H9 (cell line): ENCODE measurements at places on chromosomes 4 and X.

DNA sequence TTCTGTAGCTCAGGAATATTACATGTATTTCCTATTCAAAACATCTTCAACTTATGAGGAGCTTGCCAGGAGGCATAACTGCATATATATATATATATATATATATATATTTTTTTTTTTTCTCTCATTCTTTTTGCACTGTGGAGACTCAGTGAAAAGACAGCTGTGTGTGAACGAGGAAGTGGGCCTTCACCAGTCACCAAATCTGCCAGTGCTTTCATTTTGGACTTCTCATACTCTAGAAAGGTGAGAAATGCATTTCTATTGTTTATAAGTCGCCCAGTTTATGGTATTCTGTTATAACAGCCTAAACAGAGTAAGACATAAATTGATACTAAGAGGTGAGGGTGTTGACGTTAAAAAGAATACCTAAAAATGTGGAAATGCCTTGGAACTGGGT, 710.6 kb downstream of the TRAM1L1 start:
- no peaks in the 10 kb centered on the region for H3K4me1 ChIP-seq
- no peak for DNase-seq
- no peak overlapping the region for H3K27ac ChIP-seq
- H3K27me3 ChIP-seq = no peaks in the 10 kb centered on the region
- H3K36me3 ChIP-seq = no peaks in the 10 kb centered on the region

- DNase-seq = no peak
- H3K27ac ChIP-seq = no peak overlapping the region
- no peaks in the 10 kb centered on the region; the same call in 2 of the 3 replicates for H3K36me3 ChIP-seq
- H3K4me1 ChIP-seq = no peaks in the 10 kb centered on the region
- H3K27me3 ChIP-seq = no peaks in the 10 kb centered on the region; the same call in 1 of the 2 replicates
- H3K4me3 ChIP-seq = no peak overlapping the region
These were observed 122.9 kb upstream of the FMR1 start for GRCh38 chrX:147788641-147789350.

GRCh38 chr4:146637621-146638332, 916 bp upstream of the POU4F2 start:
- peaks cover 81% of the 10 kb centered on the region for H3K27me3 ChIP-seq
- peak; percentile 49 for DNase-seq
- H3K36me3 ChIP-seq = no peaks in the 10 kb centered on the region
- H3K27ac ChIP-seq = no peak overlapping the region

DNA sequence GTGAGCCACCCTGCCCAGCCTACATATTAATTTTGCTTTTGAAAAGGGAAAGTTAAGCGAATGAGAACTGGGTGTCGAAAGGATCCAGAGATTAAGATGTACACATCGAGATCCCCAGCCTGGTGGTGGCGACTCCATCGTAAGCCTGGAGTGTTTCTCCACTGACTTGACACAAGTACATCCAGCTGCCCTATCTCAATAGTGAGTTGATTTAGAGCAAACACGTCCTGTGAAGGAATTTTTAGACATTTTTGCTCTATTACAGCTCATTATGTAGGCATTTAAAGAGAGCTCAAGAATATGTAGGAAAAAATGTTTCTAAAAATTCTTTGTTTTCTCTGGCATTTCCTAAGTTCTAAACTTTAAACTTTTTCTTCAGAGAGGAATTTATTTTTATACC, 11.7 kb upstream of the CLDN34 start:
- H3K27ac ChIP-seq = no peak overlapping the region
- DNase-seq = no peak
- no peaks in the 10 kb centered on the region for H3K4me1 ChIP-seq
- H3K4me3 ChIP-seq = no peak overlapping the region
- H3K27me3 ChIP-seq = no peaks in the 10 kb centered on the region
- peaks cover 29% of the 10 kb centered on the region for H3K36me3 ChIP-seq

DNA sequence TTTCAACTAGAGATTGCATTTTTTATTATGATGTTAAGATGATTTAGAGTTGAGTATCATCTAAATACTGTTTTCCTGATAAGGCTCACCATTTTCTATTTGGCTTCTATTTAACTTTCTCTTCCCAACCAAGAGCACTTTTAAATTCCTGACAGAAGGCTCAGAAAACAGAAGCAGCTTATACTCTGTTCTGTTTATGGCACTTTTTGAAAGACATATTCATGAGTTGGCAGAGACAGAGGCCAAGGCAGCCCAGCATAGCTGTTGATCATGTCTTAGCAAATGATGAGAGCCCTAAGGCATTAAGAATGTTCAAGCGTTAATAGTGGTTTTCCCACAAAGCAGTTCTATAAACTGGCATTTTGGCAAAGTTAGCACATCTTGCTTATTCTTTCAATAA, 330.3 kb downstream of the TRAM1L1 start:
- H3K27ac ChIP-seq = no peak overlapping the region
- no peak overlapping the region for H3K4me3 ChIP-seq
- no peak for DNase-seq

GRCh38 chr4:120291541-120291940, 224.9 kb upstream of the MAD2L1 start:
- no peak overlapping the region for H3K4me3 ChIP-seq
- no peaks in the 10 kb centered on the region for H3K4me1 ChIP-seq
- DNase-seq = no peak
- no peaks in the 10 kb centered on the region for H3K36me3 ChIP-seq
- no peak overlapping the region for H3K27ac ChIP-seq

- no peak overlapping the region for H3K4me3 ChIP-seq
- no peaks in the 10 kb centered on the region for H3K27me3 ChIP-seq
- H3K4me1 ChIP-seq = no peaks in the 10 kb centered on the region
- H3K27ac ChIP-seq = no peak overlapping the region
- DNase-seq = no peak
These were observed 9.3 kb upstream of the SMIM20 start for GRCh38 chr4:25904748-25905082.

- peak; percentile 39 for DNase-seq
- no peaks in the 10 kb centered on the region for H3K4me1 ChIP-seq
- peaks cover 11% of the 10 kb centered on the region for H3K36me3 ChIP-seq
- H3K4me3 ChIP-seq = no peak overlapping the region
- no peak overlapping the region for H3K27ac ChIP-seq
These were observed 72.0 kb downstream of the IL1RAPL1 start for GRCh38 chrX:28659269-28659668.

DNA sequence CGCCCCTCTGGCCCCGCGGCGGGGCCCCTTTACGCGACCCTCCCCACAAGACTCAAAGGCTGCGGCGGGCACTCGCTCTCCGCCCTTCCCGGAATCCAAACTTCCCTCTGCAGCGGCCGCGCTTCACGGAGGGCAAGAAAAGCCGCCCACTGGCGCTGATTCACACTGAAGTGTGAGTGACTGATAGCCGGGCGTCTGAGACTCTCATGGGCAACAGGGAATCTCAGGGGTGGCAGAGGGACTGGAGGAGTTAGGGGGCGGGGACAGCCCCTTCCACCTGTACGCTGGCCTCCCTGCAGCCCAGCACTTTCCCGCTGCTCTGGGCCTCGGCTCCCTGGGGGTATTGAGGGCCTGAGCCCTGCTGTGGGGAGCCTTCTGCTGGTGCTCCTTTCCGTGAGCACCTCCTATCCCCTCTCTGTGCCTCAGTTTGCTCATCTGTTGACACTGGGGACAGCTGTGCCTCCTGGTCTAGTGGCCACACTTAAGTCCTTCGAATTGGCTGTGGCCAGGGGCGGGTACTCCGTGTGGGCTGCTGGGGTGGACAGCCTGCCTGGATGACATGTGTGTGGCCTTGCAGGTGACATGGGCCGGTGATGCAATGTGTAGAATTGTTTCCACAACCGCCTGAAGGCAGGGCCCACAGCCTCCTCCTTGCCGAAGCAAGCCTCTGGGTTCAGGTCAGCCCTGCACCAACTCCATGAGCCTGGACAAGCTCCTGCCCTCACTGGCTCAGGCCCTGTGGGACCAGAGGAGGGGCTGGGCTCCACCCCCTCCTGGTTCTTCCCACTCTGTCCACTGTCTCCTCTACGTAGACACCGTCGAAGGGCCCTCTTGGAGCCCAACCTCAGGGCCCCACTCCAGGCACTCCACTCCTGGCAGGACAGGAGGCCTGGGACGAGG, 951 bp downstream of the SH3BP2 start:
- DNase-seq = peak; percentile 43
- no peaks in the 10 kb centered on the region for H3K4me1 ChIP-seq
- H3K4me3 ChIP-seq = peak overlapping the region; percentile 67
- H3K27me3 ChIP-seq = no peaks in the 10 kb centered on the region
- no peak overlapping the region for H3K27ac ChIP-seq

GRCh38 chr4:76267811-76268210, 16.3 kb downstream of the FAM47E start:
- DNase-seq = no peak
- no peak overlapping the region for H3K27ac ChIP-seq
- H3K36me3 ChIP-seq = peaks cover 6% of the 10 kb centered on the region; the same call in 1 of the 2 replicates

DNA sequence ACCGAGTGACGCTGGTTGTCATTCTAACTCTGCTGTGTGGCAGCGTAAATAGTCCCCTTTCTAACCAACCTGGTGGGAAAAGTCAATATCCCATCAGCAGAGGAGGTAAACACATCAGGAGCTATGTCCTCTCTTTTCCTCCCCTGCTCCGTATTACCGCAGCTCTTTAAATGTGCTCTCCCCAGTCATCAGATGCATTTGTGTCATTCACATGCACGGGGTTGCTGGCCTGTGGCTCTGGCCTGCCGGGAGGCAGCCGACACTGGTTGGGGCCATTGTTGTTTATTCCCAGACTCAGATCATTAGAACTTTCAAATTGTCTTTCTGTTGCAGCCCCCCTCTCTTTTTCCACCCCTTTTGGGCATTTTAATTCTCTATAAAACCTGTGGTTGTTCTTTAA, 21.9 kb downstream of the ARX start:
- H3K27me3 ChIP-seq = no peaks in the 10 kb centered on the region; the same call in 1 of the 2 replicates
- no peak for DNase-seq
- H3K4me3 ChIP-seq = no peak overlapping the region
- peaks cover 8% of the 10 kb centered on the region; the same call in 1 of the 2 replicates for H3K4me1 ChIP-seq

DNA sequence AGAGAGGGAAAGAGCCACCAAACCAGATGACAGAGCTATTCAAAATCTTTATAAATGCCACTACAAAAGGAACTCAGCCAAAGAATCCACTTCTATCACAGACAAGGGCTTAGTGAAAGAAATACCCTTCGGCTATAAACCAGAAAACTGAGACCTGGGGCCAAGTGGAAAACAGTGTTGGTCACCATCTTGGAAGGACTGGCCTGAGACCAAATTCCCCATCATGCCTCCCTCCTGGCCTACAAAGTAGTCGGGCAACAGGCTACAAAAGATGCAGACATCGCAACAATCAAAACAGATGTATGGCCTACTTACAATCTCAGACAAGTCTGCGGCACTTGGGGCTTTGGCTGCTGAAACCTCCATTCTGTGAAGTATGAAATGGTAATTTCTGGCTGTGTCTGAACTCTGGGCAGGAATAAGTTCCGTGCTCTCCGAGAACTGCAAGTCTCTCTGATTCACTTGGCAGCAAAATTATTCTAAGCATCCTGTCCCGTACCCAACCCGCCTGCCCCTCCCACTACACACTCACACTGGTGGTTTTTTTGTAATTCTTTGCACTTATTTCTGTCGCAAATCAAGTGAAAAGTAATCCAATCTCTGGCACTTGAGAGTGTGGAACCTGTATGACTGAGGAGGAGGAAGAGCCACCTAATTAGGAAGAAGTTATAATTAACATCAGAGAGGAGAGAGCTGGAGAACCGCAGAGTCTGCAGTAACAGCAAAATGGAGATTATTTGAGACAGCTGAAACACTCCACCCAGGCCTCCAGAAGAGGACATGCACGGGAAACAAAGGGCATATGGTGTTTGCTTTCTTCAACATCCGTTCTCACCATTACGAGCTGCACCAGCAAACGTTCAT, 87.8 kb downstream of the SH3KBP1 start:
- no peak for DNase-seq
- H3K4me1 ChIP-seq = peaks cover 9% of the 10 kb centered on the region; the same call in 1 of the 2 replicates
- H3K4me3 ChIP-seq = no peak overlapping the region
- H3K27ac ChIP-seq = no peak overlapping the region
- H3K27me3 ChIP-seq = no peaks in the 10 kb centered on the region
- H3K36me3 ChIP-seq = peaks cover 1% of the 10 kb centered on the region; the same call in 1 of the 3 replicates

- no peaks in the 10 kb centered on the region for H3K4me1 ChIP-seq
- H3K4me3 ChIP-seq = peak overlapping the region; percentile 25
- no peak for DNase-seq
- H3K36me3 ChIP-seq = peaks cover 4% of the 10 kb centered on the region; the same call in 1 of the 2 replicates
These were observed 39.3 kb downstream of the DOCK11 start for GRCh38 chrX:118534716-118535493.

DNA sequence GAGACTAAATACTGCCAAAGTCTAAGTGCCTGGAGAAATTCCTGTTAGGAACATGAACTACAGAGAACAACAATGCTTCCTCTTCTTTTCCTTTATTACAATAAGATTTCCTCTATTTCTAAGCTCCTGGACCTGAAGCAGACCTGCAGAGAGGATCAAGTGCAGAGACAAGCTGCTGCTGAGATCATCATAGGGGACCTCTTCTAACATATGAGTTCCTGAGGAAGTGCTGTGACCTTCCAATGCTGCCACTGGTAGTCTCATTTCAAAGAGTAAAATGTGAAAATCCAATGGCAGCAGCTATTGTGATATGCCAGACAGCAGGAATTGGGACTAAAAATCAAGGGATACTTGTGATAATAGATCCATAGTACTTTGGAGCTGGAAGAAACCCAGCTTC, 28.0 kb downstream of the CCNG2 start:
- no peaks in the 10 kb centered on the region for H3K27me3 ChIP-seq
- H3K36me3 ChIP-seq = no peaks in the 10 kb centered on the region
- no peak overlapping the region for H3K4me3 ChIP-seq
- no peak overlapping the region for H3K27ac ChIP-seq
- H3K4me1 ChIP-seq = no peaks in the 10 kb centered on the region

DNA sequence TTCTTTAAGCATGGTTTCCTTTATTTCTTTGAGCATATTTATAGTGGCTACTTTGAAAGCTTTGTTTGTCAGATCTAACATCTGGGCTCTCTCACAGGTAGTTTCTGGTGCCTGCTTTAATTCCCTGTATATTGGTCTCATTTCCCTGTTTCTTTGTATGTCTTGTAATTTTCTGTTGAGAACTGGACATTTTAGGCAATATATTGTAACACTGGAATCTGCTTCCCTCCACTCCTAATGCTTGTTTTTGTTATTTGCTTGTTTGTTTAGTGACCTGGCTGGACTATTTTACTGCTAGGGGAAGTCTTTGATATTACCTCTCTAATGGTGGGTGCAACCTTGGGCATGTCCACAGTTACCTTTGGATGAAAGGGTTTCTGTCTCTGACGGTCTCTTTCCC, 25.0 kb downstream of the BMPR1B start:
- no peak overlapping the region for H3K27ac ChIP-seq
- no peak overlapping the region for H3K4me3 ChIP-seq
- DNase-seq = no peak
- no peaks in the 10 kb centered on the region; the same call in 1 of the 2 replicates for H3K4me1 ChIP-seq
- H3K27me3 ChIP-seq = no peaks in the 10 kb centered on the region

GRCh38 chr4:83124111-83124780, 9.7 kb upstream of the PLAC8 start:
- no peaks in the 10 kb centered on the region for H3K4me1 ChIP-seq
- DNase-seq = no peak
- no peaks in the 10 kb centered on the region; the same call in 2 of the 3 replicates for H3K36me3 ChIP-seq
- H3K27ac ChIP-seq = no peak overlapping the region

GRCh38 chrX:41491267-41492004, 44.3 kb downstream of the NYX start:
- no peak overlapping the region for H3K4me3 ChIP-seq
- peaks cover 12% of the 10 kb centered on the region for H3K36me3 ChIP-seq
- 0 out of 2 replicates have a peak, but pooled peaks cover 4% of the 10 kb centered on the region for H3K4me1 ChIP-seq
- peak overlapping the region; percentile 49 for H3K27ac ChIP-seq
- peak; percentile 61 for DNase-seq
